ENCODE measurements at places on chromosomes 13 and 19.

DNA sequence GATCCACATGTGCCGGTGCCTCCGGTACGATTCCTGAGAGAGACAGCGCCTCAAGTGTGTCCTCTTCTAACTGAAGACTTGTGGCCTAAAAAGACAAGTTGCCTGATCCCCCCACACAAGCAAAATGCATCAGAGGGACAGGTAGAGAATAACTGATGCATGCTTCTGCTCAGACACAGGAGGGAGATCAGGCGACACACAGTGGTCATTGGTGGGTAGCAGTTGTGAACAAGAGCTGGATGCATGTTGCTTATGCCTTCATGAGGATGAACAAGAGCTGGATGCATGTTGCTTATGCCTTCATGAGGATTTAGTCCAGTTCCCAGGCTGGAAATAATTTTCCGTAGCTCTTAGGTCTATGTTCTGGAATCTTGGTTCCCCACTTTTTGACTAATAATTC, 505.6 kb downstream of the MYO16 start:
- DNase-seq, result no peak

GRCh38 chr13:75700552-75700951, 64.4 kb downstream of the LMO7 start:
- no peak for DNase-seq

- no peak for DNase-seq
These were observed 8.8 kb downstream of the PRR22 start for GRCh38 chr19:5775668-5776309.

DNA sequence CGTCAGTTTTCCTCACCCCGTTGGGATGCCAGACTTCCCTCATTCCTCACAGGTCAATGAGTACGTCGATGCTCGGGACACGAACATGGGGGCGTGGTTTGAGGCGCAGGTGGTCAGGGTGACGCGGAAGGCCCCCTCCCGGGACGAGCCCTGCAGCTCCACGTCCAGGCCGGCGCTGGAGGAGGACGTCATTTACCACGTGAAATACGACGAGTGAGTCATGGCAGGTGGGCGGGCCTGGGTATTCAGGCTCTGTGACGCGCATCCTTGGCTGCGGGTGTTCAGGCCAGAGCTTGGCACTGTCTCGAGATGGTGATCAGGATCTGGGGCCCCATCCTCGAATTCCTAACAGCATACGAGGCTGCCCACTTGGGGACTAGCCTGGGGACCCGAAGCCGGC, 21.4 kb downstream of the UHRF1 start:
- no peak for DNase-seq

DNA sequence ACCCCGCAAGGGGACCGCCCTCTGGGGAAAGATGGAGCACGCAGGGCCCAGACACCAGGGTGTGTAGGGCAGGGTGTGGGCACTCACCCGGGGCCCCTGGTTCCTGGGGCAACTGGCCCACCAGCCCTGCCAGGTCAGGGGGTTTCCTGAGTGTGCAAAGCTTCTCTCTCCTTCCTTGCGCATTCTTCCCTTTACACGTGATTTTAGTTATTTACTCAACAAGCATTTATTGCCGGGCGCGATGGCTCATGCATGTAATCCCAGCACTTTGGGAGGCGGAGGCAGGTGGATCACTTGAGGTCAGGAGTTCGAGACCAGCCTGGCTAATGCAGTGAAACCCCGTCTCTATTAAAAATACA, 20.4 kb downstream of the PRR36 start:
- DNase-seq, result no peak

- peak; percentile 68 for DNase-seq
These were observed 606 bp downstream of the ERCC5 start for GRCh38 chr13:102846261-102847015.

- DNase-seq, result no peak
These were observed 26.6 kb downstream of the NCAN start for GRCh38 chr19:19238126-19238894.

DNA sequence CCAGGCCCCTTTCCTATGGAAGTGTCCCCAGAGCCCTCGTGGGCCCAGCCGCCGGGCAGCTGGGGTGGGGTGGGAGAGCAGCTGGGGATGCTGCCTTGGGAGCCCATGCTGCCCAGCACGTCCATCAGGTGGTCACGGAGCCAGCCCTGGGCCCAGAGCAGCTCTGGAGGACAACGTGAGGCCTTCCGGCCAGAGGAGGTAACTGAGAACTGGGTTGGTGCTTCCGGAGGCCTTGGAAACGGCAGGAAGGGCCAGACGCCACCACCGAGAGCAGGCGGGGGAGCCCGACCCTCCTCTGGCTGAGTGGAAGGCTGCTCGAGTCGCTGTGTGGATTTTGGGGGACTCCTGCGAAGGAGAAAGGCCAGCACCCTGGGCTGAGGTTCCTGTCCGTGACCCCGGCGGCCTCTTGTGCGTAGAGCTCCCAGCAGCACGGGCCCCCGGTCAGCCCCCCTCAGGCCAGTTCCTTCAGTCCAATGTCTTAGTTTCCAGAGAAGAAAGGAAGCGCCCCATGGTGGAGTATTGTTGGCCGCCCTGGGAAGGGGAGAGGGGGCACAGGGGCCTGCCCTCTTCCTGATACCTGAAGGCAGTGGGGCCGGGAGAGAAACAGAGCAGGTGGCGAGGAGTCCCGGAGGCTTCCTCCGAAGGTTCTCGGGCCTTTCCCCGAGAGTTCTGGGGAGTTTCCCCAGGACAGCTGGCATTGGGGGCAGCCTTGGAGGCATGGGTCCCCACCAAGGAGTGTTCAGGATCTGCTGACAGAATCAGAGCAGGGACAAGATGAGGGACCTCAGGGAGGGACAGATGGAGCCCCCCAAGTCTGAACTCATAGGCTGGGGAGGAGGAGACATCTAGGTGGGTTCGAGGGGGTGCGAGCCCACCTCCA, 68.8 kb downstream of the MLLT1 start:
- DNase-seq, result no peak

DNA sequence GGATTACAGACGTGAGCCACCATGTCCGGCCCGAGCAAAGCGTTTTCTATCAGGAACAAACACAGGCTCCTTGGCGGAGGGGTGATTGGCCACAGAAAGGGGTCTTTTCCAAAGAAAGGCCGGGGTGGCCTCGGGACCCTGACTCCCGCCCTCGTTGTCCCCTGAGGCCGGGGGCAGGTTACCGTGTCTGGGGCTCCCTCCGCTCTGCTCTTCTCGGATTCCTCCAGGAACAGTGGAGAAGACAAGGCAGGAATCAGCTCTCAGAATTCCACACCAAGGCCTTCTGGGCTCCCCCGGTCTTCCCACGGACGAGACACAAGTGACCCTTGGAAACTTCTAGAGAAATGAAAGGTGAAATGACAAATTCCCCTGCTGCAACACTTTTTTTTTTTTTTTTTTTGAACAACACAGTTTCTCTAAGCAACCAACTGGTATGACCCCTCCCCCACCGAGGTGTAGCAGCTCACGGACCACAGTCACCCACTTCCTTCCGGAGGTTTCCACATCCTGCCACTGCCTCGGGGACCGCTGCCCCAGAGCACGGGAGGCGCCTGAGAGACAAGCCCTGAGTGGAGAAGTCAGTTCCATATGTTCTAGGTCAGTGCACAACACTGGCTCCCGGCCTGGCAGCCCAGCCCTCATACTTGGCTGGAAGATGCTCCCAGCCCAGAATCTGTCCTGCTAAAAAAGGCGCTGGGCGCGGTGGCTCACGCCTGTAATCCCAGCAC, 11.0 kb downstream of the MOB3A start:
- peak; percentile 96 for DNase-seq

GRCh38 chr19:33434069-33434885, 60.8 kb downstream of the CEBPG start:
- DNase-seq, result no peak

DNA sequence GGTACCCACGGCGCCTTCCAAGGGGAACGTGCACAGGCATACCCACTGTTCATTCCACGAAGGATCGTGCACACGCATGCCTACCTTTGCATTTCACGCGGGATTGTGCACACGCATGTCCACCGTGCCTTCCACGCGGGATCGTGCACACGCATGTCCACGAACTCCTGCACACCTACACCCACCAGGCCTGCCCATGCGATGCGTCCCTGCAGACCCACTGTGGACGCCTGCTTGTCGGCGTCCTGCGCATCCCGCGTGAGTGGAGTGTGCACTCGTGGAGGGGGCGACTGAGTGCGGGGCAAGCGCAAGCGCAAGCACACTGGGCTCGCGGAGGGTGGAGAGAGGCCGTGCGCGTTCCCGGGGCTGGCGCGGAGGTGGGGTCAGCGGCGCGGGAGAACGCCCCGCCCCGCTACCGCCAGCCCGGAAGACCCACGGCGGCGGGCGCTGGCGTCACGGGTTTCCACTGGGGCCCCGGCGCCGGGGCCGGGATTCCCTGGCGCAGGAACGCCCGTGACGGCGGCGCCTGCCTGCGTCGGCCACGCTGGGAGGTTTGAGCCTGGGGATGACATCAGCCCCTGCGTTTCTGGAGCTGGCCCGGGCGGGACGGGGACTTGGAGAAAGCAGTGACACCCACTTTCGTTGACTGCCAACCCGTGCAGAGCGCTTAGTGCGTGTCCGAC, 18.7 kb downstream of the GADD45B start:
- peak; percentile 22 for DNase-seq

DNA sequence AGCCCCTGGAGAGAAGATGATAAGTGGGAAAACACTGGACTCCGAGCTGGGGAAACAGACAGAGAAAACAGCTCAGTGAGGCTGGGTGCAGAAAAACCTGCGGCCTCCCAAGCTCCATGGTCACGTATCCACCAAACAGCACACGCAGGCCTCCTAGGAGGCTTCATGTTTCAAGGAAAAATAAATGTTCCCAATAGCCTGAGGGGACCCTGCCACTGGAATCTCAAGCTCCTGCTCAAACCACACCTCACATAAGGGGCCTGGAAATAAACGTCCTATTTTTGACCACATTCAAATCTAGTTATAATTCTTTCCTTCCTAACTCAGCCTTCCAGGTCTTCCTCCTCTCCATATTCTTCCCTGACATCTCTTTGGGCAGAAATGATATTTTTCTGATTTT, 225.7 kb downstream of the ABCC4 start:
- DNase-seq, result no peak

GRCh38 chr19:4229179-4229931, at the start of gene EBI3:
EBI3 (plus strand) TSS chr19:4229523; CDS start chr19:4229551, 28 bp downstream.
- no peak for DNase-seq

DNA sequence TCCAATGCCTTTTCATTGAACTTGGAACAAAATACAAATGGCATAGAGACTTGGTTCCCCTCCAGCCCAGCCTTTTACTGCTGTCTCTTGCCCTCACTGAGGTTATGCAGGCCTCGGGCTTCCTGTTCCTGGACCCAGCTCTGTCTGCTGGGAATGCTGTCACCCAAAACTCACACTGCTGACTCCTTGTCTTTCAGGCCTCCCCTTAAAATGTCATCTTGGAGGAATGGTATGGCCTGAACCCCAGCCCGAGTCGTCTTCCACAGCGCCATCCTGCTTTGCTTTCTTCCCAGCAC, 9.7 kb upstream of the ANKRD10 start:
- no peak for DNase-seq

DNA sequence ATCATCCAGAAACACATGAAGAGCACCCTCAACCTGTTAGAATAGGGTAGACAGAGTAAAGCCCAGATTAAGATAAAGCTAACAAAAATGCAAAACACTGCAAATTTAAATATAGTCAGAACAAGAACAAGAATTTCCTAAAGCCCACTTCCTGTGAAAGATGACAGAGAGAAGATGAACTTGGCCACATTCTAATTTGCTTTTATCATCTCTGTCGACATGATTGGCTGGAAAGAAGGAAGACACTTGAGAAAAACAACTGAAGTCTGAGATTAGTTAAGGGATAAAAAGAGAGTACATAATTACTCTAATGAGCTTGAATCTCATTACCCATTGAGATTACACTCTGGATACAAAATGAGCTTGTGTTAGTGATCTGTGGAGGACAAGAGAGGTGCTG, 537.6 kb downstream of the KLF5 start:
- DNase-seq, result peak; percentile 27

DNA sequence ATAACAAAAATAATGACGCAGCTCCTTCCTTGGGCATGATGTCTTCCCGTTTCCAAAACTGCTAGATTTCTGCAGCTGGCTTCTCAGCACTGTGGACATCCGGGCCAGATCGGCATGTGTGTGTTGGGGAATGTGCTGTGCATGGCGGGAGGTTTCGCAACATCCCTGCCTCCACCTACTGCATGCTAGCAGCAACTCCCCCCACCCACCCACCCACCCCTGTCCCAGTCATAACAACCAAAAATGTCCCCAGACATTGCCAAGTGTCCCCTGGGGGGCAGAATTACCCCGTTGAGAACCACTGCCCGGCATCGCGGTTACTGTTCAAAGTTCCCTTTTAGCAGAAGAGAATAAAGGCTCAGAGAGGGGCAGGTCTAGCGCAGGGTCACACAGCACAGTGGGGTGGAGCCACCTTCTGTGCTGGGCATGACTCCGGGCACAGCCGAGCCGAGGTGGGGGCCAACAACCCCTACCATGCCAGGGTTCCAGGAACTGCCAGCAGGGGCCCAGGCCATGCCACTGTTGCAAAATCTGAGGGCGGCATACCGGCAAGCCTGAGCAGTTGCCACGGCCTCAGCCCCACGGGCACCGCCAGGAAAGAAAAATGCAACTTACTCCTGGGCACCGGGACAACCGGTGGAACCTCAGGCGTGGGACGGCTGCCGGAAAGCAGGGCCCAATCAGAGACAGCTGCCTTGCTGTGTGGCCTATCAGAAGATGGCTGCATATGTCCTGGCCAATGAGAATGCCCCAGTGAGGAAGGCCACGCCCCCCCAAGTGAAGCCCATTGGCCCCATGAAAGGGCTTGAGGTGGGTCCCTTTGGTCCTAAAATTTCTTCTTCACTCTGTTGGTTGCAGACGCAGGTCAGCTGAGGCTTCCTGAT, 22.5 kb upstream of the NFIC start:
- no peak for DNase-seq

- DNase-seq, result no peak
These were observed 250.2 kb upstream of the MIR17HG start for GRCh38 chr13:91097269-91097668.

GRCh38 chr13:113584870-113585671, 518 bp downstream of the TFDP1 start:
- peak; percentile 65 for DNase-seq

GRCh38 chr19:16894080-16894479, 5.3 kb downstream of the F2RL3 start:
- no peak for DNase-seq

GRCh38 chr19:56123266-56123891, 2.3 kb upstream of the ZNF787 start:
- no peak for DNase-seq

- DNase-seq, result no peak
These were observed 44.8 kb downstream of the TSSK6 start for GRCh38 chr19:19470579-19470978.

DNA sequence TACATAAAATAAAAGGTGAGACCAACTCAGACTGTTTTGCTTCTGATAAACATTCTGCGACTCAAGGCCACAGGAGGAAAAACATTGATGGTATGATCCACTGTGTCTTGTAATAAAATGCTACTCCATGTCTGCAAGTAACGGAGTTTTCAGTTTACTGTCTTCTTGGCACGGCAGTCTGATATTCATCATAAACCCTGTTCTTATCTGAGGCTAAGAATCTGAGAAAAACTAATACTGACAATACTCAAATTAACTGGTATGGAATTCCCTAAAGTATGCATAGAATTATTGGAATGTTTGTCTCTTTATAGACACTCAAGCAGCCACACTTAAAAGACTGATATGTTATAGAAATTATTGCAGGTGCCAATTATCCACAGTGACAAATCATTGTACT, 125.5 kb downstream of the TBC1D4 start:
- no peak for DNase-seq
